ENCODE measurements at places on chromosomes 2 and 18.

DNA sequence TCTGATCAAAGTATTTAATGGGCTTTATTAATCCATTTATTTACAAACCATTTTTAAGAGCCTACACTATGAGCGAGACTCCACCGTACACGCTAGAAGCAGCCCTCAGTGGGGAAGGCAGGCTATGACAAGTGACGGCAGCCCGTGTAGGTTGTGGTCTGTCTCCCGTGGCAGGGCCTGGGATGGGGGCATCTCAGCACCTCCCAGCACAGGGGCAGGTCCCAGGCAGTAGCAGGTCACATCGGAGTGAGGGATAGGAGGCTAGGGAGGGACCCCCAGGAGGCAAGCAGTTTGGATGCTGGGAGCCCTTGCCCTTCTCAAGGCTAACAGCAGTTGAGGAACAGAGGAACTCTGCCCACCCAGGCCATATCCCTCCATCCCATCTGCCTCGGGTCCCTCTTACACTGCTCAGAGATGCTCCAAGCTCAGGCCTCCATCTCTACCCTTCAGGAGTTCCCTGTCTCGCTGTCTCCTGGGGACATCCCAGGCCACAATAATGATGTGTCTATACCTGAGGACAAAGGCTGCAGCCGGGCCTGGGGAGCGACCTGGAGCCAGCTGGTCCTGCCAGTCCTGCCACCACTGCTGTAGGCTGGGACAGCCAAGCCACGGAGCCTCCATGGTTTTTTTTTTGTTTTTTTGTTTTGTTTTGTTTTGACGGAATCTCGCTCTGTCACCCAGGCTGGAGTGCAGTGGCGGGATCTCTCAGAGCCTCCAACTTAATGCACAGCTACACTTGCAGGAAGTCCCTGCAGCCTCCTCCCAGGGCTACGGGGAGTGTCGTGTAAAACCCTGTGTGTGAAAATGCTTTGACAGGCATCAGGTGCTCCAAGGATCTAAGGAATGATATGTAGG, 92.0 kb downstream of the NDUFA10 start:
- no peak for DNase-seq

DNA sequence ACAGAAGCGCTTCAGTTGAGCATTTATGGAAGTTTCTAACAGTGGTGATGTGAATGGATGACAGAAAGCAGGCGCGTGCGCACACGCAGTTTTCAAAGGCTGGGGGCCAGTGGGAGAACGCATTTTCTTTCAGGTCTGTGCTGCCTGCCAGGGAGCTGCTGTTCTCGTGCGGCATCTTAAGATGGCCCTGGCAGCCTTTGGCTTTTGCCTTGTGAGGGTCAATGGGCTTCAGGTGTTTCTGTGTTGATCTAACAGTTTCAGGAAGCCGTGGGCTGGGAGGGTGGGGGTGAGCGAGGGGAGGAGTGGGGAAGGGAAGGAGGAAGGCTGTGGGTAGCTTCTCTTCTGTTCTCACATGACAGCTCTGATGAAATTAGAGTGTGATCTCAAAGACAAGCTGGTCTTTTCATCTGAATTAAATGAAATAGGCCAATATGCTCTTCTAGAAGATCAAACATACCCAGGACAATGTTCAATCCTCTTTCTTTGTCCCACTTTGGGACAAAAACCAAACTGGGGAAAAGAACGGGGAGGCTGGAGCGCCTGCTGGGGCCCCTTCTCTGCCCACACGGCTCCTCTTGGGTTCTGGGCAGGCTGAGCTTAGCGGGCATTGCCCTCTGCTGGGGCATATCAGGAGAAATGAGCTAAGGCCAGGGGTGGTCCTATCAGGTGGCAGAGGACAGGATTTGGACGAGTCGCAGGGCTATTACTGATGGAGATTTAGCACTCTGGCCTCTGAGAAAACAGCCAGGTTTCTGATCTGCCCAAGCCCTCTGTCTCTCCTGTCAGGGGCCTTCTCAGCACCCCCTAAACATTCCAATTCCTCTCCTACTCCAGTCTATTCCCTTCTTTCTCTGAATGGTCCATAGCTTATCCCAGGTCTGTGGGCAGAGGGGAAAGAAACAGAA, 126.2 kb upstream of the LGALSL start:
- DNase-seq, result peak; percentile 12

- DNase-seq, result no peak
These were observed 121.1 kb upstream of the RMP24 start for GRCh38 chr18:35851286-35851970.

GRCh38 chr18:41227993-41228392, 727.0 kb upstream of the PIK3C3 start:
- DNase-seq, result no peak

DNA sequence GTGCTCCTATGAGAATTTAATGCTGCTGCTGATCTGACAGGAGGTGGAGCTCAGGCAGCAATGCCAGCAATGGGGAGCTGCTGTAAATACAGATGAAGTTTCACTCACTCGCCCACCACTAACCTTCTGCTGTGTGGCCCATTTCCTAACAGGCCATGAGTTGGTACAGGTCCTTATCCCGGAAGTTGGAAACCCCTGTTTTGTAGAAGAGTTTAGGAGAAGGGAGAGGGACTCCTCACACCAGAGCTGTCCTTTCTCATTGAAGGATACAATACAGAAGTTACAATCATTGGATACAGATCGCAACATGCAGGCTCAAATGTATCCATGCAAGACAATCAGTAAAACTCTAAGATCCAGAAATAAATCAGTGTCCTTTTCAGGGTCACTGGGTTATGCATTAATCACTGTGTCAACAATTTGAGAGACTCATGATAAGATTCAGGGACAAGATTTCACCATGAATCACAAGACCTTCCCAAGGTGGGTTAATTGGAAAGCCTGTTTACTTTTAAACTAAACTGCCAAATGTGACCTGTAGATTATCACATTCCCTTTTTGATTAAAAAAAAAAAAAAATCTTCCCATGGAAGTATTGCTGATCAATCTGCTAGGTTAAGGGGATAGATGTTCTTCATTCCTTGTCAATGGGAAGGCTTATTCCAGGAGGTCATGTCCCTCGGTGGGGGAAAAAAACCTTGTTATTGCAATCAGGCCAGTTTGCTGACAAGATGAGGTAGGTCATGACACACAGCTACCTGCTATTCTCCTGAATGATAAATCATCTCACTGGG, 97.2 kb downstream of the SP100 start:
- DNase-seq, result no peak

- peak; percentile 30 for DNase-seq
These were observed 10.0 kb downstream of the HK2 start for GRCh38 chr2:74843899-74844298.

- DNase-seq, result no peak
These were observed 6.0 kb downstream of the ADNP2 start for GRCh38 chr18:80115035-80115434.

- no peak for DNase-seq
These were observed 27.1 kb upstream of the CWC22 start for GRCh38 chr2:180033993-180034894.

DNA sequence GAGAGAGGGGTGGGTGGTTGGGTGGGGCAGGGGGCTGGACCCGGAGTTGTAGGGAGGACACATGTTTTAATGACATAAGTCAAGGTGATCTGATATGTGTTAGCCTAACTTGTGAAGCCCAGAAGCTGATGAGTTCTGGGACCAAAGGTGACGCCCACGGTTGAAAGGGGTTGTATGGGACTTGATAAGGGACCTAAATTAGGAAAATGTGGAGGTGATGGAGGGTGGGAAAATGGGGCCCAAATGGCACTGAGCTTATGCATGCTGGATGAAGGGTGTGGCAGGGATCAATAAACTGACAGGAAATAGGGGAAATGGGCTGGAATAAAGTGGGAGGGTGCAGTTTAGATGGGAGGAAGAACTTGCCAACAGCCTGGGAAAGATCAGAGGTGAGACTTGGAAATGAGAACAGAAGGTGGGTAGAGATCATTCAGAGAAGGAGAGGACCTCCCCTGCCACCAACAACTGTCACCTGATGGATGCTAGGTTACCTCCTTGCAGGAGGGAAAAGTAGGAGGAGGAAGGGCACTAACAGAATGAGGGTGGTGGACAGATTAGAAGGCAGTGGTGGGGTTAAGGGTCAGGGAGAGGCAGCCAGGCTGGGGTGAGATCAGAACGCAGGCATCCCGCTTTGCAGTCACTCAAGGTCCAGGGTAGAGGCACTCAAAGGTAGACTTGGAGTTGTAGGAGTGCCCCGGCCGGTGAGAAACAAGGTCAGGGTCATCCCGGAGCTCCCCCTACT, 15.3 kb downstream of the WNT10A start:
- DNase-seq, result no peak

DNA sequence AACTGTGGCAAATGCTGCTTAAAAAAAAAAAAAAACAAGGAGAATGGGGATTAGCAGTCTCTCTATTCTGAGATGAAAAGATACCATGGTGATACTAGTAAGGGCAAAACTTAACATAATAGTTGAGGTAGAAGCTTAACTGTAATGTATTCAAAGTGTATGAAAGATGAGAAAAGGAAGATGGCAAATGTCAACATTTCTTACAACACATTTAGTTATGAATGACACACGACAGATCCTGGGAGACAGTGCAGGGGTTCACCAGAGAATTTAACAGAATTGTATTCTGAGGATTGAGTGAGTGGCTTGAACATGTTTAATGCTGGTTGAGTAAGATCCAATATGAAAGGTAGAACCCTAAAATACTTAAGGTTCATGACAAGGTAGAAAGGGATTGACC, 52.7 kb downstream of the CUL3 start:
- DNase-seq, result no peak

- DNase-seq, result no peak
These were observed 17.4 kb downstream of the NTSR2 start for GRCh38 chr2:11652553-11652952.

- no peak for DNase-seq
These were observed 41.4 kb upstream of the ID2 start for GRCh38 chr2:8640498-8640897.

DNA sequence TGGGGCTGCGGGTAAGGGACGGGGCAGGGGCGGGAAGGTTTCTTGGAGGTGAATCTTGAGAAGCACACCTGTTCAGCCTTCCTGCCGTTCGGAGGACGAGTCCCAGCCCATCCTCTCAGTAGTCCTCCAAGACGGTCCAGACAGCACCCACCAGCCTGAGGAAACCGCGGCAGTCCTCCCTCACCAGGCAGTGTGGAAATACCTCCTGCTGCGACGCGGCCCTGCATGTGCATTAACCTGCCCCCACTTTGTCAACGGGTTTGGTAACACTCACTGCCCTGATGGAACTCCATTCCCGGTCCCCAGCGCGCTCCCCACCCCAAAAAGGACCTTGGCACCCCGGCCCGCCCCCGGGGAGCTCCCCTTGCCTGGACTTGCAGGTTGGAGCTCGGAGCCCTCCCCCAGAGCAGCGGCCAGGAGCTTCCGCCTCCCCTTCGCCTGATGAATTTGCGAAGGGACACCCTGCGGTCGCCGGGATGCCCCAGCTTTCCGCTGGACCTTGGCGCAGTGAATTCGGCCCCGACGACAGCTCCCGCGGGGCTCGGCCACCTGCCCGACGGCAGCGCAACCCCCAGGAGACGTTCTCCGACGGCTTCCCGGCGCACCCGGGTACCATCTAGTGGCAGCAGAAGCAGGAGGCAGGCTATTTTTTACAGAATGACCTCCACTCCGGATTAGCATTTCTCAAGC, 31.5 kb downstream of the ACVR1C start:
- DNase-seq, result no peak

DNA sequence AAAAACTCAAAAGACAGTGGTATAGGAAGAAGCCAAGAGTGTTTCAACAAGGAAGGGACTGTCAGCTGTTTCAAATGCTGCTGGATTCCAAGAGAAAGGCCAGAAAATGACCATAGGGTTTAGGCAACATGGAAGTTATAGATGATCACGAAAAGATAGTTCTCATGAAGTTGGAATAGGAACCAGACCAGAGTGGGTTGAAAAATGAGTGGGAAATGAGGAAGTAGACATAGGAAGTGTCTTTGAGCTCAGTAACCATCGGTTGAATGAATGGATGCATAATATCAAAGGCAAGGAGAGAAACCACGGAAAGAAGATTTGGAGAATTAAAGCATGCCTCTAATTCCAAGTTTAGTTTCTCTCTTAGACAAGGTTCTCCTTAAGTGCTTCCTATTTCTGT, 1.3 kb downstream of the NCAPH start:
- DNase-seq, result no peak

DNA sequence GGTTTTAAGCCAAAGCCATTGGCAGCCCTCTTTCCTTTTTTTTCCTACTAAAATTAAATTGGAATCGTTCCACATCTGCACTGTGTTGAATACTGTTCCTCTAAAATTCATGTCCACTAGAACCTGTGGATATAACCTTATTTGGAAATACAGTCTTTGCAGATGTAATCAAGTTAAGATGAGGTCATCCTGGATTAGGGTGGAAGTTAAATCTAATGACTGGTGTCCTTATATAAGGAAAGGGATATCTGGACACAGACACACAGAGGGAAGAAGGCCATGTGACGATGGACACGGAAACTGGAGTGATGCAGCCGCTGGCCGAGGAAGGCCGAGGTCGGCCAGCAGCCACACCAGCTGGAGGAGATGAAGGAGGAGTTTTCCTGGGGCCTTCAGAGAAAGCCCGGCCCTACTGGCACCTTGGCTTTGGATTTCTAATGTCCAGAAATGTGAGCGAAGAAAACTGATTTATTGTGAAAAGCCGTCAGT, 49.4 kb downstream of the LONRF2 start:
- DNase-seq, result no peak

DNA sequence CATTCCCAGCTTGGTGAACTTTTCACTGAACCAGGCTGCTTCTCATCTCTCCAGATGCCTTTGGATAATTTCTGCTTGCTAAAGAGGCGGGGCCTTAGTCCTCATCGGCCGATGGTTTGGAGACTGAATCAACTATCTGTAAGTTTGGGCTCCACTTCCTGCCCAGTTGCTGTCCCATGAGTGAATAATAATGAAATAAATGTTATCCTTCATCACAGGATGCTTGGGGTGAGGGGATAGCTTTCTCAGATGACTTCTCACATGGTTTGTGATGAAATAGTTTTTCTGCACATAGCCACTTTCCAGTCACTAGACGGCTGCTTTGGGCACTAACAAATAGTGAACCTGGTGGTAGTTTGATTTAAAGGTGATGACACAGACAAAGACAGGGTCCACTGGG, 376.6 kb upstream of the TRIB2 start:
- DNase-seq, result no peak

- no peak for DNase-seq
These were observed 126.2 kb downstream of the PLB1 start for GRCh38 chr2:28622101-28622499.

DNA sequence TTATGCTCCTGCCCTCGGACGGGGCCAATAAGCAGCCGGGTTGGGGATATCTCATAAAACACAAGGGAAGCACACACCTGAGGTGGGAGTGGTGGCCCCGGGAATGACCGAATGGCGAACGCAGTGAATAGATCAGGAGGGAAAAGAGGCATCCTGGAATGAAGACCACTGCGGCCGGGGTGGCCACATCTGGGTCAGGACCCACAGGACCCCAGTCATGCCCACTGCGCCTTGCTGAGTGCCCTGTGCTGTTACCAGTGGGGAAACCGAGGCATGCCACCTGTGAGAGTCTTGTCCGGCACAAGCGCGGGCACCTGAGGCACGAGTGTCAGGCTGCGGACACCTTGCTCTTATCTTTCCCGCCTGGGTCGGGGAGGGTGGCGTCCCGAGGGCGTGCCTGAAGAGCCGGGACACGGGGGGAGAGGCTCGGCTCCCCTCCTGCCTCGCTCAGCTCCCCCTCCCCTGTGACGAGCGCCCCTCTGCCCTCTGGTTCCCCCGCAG, 1.6 kb downstream of the PDCD1 start:
- DNase-seq, result no peak

GRCh38 chr2:19403785-19404184, 45.4 kb upstream of the OSR1 start:
- no peak for DNase-seq

GRCh38 chr2:134823431-134823830, 15.0 kb upstream of the ACMSD start:
- no peak for DNase-seq
